ENCODE measurements at places on chromosomes 11 and 22. TPM values are rescaled to one million over a fixed set of nuclear protein-coding genes. Genes with fewer than 3 reads are reported as not detected.

TNNI2 gene
- not detected for total RNA-seq

GRIA4 gene
- total RNA-seq, result not detected

OR5P2 gene
- not detected for total RNA-seq

C22orf15 gene
- total RNA-seq, result 1.4 TPM

KIF18A gene
- total RNA-seq, result 6.8 TPM

PHLDA2 gene
- total RNA-seq, result 5.8 TPM

DGAT2 gene
- 2.3 TPM for total RNA-seq

OR5A1 gene
- not detected for total RNA-seq

PRCP gene
- 85.0 TPM for total RNA-seq

SPON1 gene
- 30.5 TPM for total RNA-seq

TRPM5 gene
- total RNA-seq, result not detected

FUT4 gene
- total RNA-seq, result 5.3 TPM

FJX1 gene
- total RNA-seq, result 52.1 TPM

PTPRCAP gene
- total RNA-seq, result 0.17 TPM

MUC5AC gene
- total RNA-seq, result not detected

OR52E4 gene
- total RNA-seq, result not detected

VSIG10L2 gene
- not detected for total RNA-seq

ELFN2 gene
- 0.10 TPM for total RNA-seq

OR52D1 gene
- not detected for total RNA-seq

ZNF202 gene
- 6.3 TPM for total RNA-seq

EEF1G gene
- 1,318 TPM for total RNA-seq

MRGPRE gene
- total RNA-seq, result 0.20 TPM

EI24 gene
- total RNA-seq, result 96.2 TPM

UPK2 gene
- not detected for total RNA-seq

OR51I1 gene
- total RNA-seq, result not detected

ARHGAP8 gene
- 0.03 TPM for total RNA-seq

SYT8 gene
- 0.07 TPM for total RNA-seq

SEPTIN3 gene
- total RNA-seq, result 0.30 TPM

RPL3 gene
- total RNA-seq, result 2,172 TPM

APOA5 gene
- not detected for total RNA-seq

CTSW gene
- total RNA-seq, result not detected

FERMT3 gene
- 4.1 TPM for total RNA-seq

CAT gene
- total RNA-seq, result 52.0 TPM

MCHR1 gene
- total RNA-seq, result 3.7 TPM

OR52I2 gene
- total RNA-seq, result not detected

GRM5 gene
- 0.10 TPM for total RNA-seq

MS4A14 gene
- not detected for total RNA-seq

LRRC75B gene
- 5.2 TPM for total RNA-seq

TTC36 gene
- total RNA-seq, result 1.3 TPM
